NK-92 treated with Interleukin-12 subunit alpha and Interleukin-12 subunit beta, amount 100 ng/mL, for 24 hours (cell line): ENCODE measurements at places on chromosomes 16 and 17.

DNA sequence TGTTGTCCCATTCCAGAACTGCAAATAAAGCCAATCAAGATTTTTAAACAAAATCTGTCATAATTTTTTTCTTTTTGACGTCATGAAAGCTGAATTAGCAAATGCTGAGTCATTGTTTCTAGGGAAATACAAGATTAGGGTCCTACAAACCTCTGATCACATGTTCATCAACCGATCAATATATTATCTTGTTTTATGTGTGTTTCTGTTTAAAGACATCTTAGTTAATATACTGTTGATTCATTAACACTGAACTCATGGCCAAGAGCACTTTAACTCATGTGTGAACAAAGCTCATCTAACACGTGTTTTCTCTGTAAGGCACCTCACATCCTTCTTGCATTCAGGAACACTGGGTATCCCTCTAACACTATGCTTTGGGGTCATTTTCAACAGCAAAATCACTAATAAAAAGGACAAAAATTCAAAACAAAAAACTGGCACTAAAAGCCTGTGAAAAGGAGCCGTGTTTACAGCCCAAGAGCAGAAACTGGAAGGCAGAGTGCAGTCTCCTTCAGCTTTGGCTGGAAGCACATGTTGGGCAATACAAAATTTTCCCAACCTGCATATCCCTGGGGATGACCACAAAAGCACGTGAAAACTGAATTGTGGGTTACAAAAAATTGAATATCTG is 102.5 kb downstream of the PARN start:
- no peak for DNase-seq

DNA sequence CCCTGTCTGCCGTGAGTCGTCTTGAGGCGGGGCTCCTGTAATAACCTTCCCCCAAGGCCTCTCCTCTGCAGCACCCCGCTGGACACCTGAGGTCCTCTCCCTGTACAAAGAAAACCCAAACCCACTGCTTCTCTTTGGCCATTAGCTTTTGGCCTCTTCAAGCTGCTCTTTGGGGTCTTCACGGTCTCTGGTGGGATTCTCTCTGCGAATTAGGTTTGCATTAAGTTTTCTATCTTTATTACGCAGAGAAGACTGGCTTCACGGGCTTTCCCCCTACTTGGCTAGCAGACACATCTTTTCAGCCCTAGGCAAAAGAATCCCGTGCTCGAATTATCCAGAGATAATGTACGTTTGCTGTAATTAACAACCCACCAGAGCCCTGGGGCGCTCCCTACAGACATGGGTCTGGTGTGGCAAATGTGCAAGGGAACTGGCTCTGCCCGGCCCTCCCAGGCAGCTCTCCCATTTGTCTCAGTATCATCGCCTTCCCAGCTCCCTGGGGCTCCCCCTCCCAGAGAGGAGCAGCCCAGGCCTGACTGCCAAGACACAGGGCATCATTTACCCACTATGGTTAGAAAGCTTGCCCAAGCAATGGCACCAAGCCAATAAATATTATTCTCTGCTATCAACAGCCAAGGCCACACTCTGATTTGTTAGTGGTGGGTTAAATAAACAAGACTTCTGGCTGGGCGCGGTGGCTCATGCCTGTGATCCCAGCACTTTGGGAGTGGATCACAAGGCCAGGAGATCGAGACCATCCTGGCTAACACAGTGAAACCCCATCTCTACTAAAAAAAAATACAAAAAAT is 24.7 kb upstream of the KLHDC4 start:
- DNase-seq = no peak

- DNase-seq = no peak
These were observed 219.2 kb downstream of the C16orf78 start for GRCh38 chr16:49592546-49593423.

DNA sequence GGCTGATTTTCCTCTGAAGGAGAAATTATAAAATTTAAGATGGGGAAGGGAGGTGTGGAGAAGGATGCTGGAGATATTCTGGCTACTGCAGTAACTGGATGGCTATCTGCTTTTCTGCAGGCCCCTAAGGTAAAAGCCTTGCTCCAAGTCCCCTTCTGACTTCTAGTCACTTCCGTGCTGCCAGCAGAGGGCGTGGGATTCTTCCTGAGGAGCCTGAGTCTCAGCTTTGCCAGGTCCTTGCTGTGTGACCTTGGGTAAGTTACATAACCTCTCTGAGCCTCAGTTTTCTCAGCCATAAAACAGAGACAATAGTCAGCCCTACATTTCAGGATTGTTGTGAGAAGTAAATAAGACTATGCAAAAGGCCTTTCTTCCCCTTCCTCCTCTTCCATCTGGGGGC is 24.3 kb upstream of the TMEM220 start:
- DNase-seq = no peak

DNA sequence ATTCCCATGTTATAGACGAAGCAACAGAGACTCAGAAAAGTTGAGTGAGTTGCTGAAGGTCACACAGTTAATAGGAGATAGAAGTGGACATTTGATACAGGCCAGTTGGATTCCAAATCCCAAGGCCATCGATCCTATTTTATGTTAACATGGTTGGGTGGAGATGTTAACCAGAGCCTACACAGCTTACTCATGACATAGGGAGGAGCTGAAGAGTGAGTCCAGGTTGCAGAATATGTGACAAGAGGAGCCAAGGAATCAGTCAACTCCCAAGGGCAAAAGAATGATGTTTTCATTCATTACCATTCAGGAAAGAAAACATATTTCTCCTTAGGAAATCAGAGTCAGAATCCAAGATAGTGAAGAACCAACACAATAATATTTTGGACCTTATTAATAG is 40.3 kb upstream of the GAS7 start:
- DNase-seq = no peak

DNA sequence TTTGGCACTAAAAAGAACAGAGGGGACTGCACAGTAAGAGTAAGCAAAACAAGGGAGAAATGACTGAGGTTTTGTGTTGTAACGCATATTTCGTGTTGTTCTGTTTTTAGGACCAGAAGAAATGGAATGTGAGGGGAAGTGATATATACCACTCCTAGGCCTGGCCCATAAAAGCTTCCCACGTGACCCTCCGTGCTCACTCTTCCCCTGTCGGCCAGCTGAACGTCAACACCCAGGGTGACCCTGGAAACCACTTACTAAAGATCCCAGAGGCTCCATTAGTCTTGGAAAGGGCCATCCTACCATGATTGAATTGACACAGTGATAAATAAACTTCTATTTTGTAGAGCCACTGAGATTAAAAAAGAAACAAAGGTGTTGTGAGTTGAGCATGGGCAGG is 79.8 kb downstream of the HELZ start:
- no peak for DNase-seq
